Fibroblast of gingiva (primary cell): ENCODE measurements at places on chromosomes 4 and X.

DNA sequence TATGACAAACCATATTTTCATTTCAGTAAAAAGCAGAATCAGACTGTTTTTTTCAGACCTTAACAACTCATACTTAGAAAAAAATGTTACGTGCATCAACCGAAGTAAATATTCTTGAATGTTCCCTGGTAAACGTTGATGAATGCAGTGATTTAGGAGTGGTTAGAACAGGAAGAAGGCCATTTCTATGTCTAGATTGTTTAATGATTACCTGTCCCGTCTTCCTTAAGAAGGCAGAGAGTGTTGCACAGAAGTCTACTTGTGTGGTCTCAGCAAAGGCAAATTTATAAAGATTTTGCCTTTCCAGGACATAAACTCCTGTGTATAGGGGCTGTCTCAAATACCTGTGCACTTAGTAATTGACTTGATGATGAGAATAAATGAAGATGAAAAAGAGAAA is 134.5 kb downstream of the MGST2 start:
- no peak for DNase-seq

GRCh38 chr4:2958446-2958845 is 4.8 kb downstream of the NOP14 start:
- DNase-seq = peak; percentile 72

- no peak for DNase-seq
Observed at GRCh38 chr4:43932448-43932847, 516.2 kb downstream of the KCTD8 start.

- no peak for DNase-seq
Observed at GRCh38 chr4:41006141-41006540, 208.2 kb downstream of the APBB2 start.

DNA sequence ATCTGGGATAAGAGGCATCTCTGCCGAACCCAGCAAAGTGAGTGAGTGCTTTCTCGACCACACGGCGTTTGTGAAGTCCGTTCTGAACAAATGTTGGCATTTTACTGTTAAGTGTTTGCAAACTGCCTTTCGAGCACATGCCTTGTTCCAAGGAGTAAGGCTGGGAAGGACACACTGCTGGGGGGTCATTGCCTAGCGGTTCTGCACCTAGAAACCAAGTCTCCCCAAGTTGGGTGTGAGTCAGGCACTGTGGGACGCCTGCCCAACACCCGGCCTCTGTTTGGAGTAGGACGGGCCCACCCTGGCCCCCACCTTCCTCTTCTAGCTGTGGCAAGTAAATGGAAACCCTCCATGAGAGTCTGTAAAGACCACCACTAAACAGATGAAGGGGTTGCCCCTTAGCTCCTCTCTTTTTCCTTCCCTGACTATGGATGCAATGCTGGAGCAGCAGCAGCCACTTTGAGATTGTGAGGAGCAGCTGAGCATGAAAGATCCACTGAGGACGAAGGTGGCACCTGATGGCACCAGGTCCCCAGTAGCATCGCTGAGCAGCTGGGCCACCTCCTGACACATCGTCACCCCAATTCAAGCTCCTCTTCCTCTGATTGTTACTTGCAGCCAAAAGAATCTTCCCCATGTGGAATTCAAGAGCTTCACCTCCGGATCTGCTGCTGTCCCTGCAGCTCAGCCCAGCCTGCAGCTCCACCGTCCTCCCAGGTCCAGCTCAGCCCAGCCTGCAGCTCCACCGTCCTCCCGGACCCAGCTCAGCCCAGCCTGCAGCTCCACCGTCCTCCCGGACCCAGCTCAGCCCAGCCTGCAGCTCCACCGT is 6.3 kb downstream of the CPLX1 start:
- DNase-seq = no peak

DNA sequence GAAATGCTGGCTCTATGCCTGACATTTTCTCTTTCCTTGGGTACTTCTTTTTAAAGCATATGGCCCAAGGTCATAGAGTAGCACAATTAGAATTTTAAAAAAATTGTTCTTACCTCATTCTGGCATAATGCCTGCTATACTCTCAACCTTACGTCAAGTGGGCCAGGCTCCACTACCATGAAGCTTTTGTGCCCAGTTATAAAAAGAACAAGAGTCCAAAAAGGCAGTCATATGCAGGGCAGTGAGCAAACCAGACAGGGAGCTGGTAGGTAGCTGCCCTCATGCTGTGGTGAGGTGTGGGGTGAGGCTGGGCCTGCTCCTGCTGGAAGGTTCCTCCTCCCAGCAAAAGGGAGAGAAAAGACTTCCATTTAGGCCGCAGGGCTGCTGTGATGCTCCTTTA is 64.4 kb upstream of the UCP1 start:
- no peak for DNase-seq
